Activated CD8-positive, alpha-beta memory T cell treated with anti-CD3 and anti-CD28 coated beads for 1 hour (primary cell): ENCODE measurements at places on chromosomes 2 and 18.

DNA sequence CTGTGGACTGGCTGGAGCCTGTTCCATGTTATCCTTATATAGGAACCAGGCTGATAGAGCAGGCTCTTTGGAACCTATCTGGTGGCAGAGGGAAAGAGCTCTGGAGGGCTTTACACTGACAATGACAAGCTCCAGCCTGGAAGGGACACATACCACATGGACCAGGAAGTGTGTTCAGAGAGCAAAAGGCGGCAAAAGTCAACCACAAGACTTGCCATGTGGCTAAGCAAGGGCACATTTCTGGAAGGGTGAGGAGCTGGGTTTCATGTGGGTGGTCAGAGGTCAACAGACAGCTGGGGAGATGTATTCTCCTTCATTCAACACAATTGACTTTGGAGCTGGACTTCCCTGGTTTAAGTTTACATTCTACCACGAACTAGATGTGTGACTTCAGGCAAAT, 325.2 kb downstream of the DYSF start:
- no peak for DNase-seq

DNA sequence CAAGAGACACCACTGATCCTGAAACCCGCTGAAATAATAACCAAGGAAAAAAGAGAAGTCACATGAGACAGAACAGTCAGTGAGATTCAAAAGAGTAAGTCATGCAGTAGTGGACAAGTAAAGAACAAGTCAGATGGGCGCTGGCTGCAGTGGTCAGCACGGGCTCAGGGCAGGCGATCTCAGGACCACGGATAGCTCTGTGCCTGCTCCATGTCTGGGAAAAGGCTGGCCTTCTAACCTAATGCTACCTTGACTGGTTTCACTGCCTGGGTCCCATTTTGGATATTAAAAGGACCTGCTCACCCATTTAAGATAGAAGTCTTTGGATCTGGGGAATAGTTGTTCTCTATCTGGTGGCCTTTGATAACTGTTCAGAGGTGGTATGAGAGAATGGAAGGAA, 61.7 kb upstream of the LCLAT1 start:
- no peak for DNase-seq

DNA sequence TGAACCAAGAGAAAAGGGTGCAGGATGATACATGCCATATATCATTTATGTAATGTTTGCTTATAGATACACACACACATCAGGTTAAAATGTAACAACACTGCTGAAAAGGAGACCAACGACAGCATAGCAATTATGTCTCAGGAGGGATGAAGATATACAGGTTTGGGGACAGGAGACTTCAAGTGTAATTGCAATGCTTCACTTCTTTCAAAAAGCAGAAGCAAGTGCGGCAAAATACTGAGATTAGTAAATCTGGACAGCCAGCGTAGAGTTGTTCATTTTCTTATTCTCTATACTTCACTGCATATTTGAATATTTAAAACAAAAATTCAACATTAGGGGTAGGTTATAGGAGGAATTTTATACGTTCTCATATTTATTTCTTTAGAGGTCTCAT, 87.2 kb downstream of the L3MBTL4 start:
- no peak for DNase-seq

DNA sequence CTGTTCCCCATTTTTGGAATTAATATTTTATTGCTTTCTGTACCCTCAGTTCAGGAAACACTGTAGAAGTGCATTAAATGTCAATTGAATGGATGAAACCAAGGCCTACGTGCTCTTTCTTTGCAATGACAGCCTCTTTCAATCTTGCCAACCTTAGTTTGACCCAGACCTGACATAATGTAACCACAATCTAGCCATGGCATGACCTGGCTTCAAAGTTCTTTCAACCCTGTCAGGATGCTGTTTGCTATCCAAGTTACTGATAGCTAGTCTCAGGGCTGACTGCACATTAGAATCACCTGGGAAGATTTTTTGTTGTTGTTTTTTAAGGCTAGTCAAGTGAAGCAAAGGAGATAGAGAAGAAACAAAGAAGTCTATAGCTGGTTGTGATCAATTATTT, 190.9 kb upstream of the PKDCC start:
- DNase-seq, result no peak

GRCh38 chr2:58664523-58665151, 423.5 kb upstream of the FANCL start:
- no peak for DNase-seq

DNA sequence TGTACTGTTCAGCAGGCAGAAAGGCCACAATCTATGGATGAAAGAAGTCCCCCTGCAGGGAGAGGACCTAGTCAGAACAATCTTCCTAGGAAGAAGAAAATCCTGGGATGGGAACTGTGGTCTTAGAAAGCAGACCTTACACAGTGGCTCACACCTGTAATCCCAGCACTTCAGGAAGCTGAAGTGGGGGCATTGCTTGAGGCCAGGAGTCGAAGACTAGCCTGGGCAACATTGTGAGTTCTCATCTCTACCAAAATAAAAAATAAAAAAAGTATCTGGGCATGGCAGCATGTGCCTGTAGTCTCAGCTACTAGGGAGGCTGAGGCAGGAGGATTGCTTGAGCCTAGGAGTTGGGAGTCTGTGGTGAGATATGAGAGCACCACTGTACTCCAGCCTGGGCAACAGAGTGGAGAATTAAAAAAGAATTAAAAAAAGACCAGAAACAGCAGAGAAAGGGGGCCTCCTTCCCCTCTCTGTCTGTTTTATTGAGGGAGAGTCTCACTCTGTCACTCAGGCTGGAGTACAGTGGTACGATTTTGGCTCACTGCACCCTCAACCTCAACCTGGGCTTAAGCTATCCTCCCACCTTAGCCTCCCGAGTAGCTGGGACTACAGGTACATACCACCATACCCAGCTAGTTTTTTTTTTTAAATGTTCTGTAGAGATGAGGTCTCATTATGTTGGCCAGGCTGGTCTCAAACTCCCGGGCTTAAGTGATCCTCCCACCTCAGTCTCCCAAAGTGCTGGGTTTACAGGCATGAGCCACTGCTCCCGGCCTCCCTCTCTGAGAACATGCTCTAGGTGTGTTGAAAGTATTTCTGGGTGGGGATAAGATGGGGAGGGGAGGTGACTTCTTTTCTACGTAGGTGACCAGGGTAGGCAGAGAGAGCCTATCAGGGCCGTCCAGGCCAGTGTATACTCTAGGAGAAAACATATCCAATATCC, 7.4 kb downstream of the RHOB start:
- no peak for DNase-seq

GRCh38 chr2:165837122-165837521, 43.1 kb upstream of the GALNT3 start:
- no peak for DNase-seq

- DNase-seq, result no peak
Measured at GRCh38 chr18:73838107-73838506, 309.5 kb downstream of the FBXO15 start.

- DNase-seq, result no peak
Measured at GRCh38 chr2:96955762-96956161, 30.6 kb downstream of the FAM178B start.

- no peak for DNase-seq
Measured at GRCh38 chr2:138306626-138307025, 194.9 kb upstream of the SPOPL start.

GRCh38 chr2:233329489-233330135, 22.0 kb downstream of the SAG start:
- no peak for DNase-seq

DNA sequence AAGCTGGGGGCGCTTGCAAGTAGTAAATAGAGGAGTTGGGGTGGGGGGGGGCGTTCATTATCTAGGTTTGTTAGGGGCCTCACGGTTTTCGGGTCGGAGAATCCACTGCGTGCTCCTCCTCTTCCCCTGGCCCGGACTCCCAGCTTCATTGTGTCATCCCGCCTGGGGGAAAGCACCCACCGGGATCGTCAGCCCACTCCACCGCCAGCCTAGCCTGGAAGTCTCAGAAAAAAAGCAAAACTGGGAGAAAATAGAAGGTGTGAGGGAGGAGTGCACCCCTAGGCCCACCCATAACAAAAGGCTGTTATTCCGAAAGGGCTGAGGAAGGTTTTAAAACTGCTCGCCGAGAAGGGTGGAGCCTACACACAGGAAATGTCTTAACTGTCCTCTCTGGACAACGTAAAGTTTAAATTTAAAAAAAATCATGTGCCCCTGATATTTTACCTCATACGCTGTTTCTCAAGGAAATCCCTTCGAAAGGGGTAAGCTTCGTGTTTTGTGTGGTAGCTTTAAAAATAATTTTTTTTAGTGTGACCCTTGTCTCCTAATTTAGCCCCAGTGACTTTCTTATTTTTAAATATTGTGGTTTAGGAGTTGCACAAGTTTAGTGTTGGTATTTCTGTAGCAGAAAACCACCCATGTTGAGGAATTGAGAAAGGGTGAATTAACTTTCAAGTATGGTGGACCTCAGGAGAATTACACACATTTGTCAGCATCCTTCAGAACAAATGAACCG, 104.2 kb downstream of the SPTBN1 start:
- DNase-seq, result no peak

DNA sequence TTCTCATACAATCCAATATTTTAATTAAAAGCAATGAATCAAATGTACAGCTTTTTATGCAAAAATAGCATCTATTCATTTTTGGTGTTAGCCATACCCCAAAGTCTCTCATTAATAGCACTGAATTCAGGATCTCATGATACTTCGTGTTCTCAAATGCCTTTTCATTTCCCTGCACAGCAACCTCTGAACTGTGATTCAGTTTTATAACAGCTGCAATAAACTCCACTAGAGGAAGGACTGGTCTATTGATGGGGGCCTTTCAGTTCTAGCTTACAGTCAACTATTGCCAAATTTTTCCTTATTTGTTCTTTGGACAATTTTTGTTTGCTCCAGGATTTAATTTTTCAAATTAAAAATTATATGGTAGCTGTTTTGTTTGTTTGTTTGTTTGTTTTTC, 4.8 kb upstream of the TMEM87B start:
- DNase-seq, result no peak

DNA sequence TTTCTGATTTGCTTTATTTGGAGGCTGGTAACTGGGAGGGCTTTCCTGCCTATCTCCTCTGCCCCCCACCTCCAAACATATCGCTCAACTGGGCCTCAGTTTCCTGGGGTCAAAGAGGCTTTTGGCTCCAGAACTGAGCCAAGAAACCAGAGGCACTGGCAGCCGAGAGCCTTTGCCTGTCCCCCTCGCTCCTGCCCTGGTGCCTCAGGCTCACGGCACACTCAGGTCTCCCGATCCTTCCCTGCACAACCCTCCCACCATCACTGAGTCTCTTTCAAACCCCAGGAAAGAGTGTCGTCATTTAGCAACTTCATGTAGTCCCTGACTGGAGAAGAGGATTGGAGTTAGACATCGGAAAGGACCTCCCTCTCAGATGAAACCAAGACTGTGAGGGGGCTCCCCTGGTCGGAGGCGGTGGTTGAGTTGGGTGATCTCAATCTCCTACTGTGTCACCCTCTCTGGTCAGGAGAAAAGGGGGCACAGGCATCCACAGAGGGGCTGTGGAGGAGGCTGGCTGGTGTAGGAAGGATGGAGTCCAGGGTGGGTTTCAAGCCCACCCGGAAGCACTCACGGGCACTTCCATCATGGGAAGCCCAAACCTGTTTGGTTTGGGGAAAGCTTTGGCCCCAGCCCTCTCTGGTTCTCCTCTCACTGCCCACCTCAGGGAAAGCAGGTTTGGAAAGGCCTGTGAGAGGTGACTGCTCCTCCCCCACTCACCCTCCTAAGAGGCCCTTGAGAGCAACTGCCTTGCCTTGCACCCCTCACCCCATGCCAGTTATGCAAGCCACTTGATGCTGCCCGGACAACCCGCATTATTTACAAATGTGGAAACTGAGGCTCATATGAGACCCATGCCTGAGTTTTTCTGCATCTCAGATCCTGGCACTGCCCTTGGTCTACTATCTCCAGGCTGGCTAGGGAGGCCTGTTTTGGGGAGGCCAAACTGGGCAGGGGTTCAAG, 62.3 kb downstream of the TNS1 start:
- no peak for DNase-seq

DNA sequence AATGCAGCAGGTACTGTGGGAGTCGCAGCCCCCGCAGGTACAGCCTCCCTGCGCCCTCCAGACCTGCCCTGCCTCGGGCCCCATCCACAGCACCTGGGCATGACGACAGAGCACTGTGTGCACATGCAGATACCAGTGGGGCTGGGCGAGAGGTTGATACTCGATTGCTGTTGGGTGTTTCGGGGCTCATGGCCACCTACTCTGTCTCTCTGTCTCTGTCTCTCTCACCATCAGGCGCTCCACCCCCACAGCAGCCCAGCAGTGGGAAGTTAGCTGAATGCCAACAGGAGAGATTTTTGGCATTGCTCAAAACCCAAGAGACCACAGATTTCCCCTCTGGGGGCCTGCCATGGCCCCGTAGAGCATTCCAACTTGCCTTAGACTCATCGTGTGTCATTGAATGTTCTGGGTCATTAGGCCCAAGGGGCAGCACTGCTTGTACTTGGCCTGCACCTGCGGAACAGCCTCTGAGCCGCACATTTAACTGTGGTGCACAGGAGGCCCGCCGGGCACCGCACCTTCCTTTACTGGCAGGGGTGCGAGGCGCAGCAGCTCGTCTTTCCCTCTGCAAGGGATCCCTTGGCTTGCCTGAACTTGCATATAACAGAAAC, 18.8 kb downstream of the KCNIP3 start:
- no peak for DNase-seq

DNA sequence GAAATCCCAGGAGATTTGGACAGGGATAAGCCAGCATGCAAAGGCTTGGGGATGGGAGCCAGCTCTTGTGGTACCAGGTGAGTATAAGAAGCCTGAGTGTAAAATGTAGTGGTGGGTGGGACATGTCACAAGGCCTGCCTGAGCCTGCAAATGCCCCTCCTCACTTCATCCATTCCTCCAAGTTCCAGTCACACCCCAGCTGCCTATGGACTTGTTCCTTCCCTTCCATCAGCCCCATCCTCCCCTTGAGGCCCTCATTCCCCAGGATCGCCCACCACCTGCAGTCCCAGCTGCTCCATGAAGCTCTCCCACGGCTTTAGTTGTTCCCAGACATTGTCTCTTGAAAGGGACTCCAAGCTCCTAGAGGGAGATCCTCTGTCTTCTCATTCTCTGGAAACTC, 81.5 kb downstream of the MARCO start:
- DNase-seq, result no peak

GRCh38 chr18:21099442-21099841, 12.2 kb downstream of the ROCK1 start:
- DNase-seq, result no peak

GRCh38 chr2:197673106-197673505, 2.3 kb downstream of the RFTN2 start:
- no peak for DNase-seq

- DNase-seq, result no peak
Measured at GRCh38 chr2:175049661-175050060, 44.5 kb upstream of the CHN1 start.

DNA sequence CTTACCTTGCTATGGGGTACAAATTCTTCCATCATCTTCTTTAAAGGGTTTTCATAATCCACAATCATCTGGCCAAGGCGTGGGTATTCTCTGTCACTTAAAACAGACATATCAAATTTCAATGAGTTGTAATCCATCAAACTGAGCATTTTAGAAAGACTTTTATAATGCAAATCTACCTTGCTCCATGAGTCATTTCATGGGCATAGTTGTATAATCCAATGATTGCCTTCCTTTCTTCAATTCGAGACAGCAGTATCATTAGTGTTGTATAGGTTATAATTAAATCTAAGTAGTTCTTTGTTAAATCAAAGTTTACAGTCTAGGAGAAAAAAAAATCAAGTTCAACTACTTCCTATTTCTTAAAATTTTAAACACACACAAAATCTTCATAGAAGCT, 36.3 kb downstream of the NCKAP1 start:
- DNase-seq, result no peak
